Transverse colon (tissue), 4 donors: ENCODE measurements at places on chromosomes 4 and X.
A peak's percentile ranks its signal among the peaks of the same experiment; 100 is the strongest.

DNA sequence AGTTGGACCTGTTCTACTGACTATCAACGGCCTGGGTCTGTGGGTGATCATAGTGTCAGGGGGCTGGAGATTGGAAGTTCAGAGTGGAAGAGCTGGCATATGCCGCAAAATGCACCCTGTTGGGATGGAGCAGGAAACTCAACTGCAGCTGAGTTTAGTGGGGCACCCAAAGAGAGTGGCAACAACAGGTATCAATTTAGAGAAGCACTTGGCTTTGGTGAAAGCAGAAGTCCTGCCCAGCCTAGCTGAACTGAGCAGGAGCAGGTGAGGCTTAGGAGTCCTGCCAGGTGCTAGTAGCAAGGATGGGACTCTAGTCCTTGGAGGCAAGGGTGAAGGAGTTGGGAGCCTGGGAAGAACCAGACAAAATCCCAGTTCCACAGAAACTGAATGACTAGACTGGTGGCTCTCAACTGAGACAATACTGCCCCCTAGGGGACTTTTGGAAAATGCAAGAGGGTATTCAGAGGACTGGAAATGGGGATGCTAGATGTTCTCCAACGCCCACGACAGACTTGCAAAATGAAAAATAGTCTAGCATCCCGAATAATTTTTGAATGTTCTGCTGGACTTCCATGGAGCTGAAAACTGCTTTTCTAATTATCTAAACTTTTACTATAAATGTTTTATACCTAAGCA is 49.4 kb downstream of the RTL9 start:
- DNase-seq = peak; percentile 28

DNA sequence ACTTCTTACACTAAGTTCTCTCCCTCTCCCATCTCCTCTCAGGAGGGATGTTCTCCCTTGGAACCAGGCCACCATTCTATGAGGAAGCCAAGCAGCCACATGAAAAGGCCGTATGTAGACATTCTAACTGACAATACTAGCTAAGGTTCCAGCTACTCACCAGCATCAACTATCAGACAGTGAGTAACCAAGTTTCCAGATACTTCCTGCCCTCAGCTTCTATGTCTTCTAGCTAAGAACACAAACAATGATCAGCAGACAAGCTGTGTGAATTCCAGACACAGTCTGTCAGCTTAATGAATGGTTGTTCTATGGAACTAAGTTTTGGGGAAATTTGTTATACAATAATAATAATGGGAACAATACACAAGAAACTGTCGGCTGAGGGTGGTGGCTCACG is 50.8 kb downstream of the SMIM14 start:
- no peak for DNase-seq

- no peak for DNase-seq
These were observed 621.5 kb upstream of the HTR2C start for GRCh38 chrX:113962343-113962742.

DNA sequence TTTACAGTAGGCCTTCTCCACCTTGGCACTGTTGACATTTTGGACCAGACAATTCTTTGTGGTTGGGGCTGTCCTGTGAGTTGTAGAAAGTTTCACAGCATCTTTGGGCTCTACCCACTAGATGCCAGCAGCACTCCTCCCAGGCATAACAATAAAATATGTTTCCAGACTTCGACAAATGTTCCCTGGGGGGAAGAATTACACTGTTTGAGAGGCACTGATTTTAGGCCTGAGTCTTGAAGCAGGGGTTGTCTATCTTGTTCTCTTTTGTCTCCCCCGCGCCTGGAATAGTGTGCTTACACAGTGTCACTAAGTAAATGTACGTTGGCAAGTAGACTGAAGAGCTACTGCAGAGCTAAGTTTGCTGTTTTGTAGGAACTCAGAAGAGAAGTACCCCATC is 254.4 kb upstream of the BOD1L1 start:
- no peak for DNase-seq

- DNase-seq = peak; percentile 47
These were observed 120.4 kb downstream of the CT47B1 start for GRCh38 chrX:120755066-120755846.

- DNase-seq = no peak
These were observed 67.2 kb upstream of the IBSP start for GRCh38 chr4:87732033-87732765.

DNA sequence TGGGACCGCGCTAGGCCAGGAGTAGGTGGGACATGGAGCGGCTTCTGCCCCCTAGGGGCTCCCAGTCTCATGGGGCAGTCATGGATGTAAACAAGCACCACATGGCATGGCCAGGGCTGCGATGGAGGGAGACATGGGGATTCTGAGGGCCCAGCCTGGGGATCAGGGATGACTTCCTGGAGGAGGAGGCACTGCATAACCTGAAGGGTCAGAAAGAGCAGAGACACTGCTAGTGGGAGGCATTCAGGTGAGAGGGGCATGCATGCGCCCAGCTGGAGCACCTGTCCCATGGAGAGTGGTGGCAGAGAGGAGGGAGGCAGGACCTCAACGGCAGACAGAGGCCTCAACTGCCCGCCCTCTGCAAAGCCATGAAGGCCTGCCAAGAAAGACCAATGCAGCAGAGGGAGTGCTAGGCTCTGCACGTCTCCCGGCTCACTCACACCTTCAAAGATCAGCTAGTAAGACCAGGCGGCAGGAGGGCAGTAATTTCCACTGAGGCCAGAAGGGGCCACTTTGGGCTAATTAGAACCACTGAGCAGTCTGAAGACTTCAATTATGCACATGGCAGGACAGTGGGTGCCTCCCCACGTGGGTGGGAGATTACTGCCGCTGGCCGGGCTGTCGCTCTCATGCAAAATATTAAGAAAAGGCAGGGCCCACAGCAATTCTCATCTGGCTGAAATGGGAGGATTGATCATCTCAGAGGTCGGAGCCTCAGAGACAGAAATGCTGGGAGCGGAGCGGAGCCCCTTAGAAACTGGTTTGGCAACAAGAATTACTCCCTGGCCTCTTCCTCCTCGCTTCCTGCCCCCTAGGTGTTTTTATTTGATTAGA is 69.6 kb downstream of the PPP2R2C start:
- DNase-seq = no peak

DNA sequence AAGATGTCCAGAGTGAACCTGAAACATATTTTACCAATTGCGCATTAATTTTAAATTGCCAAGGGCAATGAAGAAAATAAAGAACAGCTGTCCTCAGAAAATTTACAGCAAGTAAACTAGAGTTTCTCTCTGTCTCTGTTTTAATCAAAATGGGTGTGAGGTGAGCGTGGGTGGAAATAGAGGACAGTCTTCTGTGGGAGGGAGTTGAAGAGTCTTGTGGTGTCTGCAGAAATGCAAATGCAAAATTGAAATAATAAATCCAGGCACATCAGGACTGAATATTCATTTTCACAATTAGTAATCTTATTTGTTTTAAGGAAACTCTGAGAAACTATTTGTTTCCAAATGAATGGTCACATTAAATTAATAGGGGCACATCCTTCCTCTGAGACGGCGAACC is 192.0 kb downstream of the ARHGAP10 start:
- no peak for DNase-seq

DNA sequence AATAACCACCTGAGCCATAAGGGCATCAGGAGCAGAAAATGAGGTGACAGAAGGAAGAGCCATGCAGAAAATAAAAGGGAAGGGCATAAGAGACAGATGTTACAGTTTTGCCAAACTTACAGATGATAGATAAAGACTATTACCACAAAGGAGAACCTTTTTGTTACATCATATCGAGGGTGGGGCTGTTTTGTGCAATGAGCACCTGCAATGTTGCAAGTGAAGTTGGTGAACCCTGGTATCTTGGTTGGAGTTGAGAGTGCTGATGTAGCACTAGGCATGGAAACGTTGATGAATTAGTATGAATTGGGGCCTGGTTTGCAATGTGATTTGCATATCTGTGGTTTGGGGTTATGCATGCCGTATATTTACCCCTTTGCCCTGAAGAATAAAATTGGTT is 119.8 kb upstream of the TEX13D start:
- DNase-seq = no peak

- DNase-seq = no peak
These were observed 117.9 kb downstream of the SH3RF1 start for GRCh38 chr4:169152899-169153298.

DNA sequence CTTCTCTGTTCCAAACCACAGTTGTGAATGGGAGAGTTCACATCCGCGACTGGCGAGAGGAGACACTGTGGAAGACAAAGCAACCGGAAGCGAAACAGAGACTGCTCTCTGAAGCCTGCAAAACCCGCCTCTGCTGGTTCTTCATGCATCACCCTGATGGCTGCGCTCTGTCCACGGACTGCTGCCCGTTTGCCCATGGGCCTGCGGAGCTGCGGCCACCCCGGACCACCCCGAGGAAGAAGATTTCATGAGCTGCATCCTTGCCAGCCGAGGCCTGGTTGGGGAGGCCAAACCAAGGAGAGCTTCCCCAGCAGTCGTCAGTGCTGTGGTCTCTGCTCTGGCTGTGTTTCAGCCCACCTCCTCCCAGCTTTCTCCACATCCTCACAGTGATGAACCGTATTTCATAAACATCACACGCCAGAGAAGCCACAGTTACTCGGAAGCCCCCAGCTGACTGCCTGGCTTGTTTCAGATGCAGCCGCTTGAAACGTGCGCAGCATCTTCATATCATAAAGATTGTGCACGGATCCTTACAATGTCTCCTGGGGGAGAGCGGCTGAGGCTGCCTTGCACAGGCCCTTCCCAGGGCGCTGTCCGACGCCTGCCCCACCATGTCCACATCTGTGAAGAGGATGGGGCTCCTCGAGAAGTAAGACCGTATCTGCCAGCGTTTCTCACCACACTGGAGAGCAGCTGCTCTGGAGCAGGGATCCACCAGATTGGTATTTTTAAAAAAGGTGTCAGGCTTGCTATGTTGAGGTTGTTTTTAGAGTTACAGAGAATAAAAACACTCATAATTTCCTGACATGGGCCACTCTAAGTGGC is 35.4 kb downstream of the TRMT44 start:
- DNase-seq = no peak

GRCh38 chr4:142539796-142540482 is 306.2 kb downstream of the INPP4B start:
- no peak for DNase-seq

DNA sequence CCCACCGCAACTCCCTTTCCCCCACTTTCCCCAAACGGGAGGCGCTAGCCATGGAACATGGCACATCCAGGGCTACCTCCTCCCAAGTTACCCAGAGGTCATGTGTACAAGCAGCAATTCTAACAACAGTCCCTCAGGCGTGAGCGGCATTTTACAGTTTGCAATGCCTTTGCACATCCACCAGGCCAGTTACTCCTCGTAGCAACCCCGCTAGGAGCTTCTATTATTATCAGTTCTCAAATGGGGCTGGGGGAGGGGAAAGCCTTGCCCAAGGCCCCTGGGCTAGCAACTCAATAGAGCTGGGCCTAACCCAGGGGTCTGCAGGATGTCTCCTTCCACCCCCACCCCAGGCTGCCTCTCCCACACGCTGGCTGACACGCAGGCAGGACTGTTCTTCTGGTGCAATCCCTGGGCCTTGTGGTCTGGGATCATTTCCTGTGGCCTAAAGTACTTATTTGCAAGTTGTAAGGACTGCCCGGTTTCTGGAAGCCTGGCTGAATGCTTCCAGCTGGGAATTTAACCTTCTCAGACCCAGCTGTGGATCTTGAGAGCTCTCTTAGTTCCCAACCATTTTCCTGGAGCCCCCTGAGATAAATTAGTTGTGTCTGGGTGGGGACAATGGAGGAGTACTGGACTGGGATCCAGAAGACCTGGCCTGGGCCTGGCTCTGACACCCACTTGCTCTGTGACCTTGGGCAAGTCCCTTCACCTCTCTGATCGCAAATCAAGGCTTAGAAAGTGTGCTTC is 27.7 kb downstream of the PJA1 start:
- no peak for DNase-seq

DNA sequence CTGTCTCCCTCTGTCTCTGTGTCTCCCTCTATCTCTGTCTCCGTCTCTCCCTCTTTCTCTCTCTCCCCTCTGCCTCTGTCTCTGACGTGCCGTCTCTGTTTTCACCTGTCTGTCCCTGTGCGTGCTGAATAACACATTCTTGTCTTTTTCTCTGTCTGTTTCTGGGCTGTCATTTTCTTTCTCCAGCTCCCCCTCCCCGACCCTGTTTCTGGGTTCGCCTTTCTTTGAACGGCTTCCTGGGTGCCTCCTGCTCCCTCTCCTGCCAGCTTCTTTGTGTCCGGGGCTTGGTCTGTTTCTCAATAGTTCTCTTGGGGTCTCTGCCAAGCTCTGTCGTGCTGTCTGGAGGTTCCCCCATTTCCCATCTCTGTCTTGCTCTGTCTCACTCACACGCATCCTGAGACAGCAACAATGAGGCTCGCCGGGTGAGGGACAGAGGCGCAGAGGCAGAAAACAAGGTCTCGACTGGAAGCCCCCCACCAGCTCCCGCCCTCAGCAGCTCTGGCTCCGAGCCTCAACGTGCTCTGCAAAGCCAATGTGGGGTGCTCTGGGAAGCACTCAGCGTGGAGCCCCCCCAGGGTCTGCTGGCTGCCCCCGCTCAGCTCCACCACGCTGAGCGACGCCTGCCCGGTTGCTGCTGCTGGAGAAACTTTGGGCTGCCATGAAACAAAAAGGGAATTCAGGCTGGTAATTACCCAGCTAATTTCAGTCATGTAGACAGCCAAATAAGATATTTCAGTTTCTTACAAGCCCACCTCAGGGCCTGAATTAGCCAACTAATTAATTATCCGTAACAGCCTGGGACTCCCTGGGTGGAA is 3.4 kb downstream of the CPLX1 start:
- DNase-seq = no peak

DNA sequence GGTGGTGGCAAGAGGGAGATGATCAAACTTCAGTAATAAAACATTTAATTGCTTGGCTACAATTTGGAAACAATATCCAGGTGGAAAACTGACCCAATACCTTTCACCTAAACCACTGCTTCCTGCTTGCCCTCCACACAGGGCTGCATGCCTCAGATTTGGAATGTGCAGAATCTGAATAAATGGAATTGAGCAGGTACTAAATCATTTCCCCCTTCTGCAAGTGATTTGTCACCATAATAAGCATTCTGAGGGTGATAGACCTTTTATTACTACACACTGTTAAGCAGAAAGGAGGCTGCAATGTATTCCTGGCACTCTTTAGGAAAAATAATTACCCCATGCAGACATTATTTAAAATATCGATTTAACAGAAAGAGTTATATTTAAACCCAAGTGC is 291.8 kb downstream of the IDS start:
- no peak for DNase-seq

GRCh38 chr4:175435381-175435783 is 376.7 kb downstream of the GPM6A start:
- no peak for DNase-seq

DNA sequence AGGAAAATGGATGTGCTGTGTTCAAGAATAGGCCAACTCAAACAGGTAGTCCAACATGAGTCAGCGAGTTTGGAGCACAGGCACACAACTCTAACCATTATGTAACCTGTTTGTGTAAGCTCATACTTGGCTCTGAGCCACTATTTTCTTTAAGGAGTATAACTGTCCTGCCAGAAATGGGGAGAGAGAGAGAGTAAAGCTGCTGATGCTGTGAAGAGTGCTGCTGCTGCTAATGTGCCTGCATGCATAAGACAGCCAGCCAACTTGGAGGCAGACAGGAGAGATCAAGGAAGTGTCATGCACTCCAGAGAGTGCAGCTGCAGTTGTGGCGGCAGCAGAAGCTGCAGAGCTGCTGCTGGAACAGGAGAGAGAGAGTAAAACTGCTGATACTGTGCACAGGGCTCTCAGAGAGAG is 11.7 kb upstream of the STATH start:
- DNase-seq = no peak

- DNase-seq = no peak
These were observed 447.3 kb downstream of the GRIA2 start for GRCh38 chr4:157667836-157668235.
